COR-L47 (cell line): ENCODE measurements at places on chromosomes 13 and 19.
A peak's percentile ranks its signal among the peaks of the same experiment; 100 is the strongest.

DNA sequence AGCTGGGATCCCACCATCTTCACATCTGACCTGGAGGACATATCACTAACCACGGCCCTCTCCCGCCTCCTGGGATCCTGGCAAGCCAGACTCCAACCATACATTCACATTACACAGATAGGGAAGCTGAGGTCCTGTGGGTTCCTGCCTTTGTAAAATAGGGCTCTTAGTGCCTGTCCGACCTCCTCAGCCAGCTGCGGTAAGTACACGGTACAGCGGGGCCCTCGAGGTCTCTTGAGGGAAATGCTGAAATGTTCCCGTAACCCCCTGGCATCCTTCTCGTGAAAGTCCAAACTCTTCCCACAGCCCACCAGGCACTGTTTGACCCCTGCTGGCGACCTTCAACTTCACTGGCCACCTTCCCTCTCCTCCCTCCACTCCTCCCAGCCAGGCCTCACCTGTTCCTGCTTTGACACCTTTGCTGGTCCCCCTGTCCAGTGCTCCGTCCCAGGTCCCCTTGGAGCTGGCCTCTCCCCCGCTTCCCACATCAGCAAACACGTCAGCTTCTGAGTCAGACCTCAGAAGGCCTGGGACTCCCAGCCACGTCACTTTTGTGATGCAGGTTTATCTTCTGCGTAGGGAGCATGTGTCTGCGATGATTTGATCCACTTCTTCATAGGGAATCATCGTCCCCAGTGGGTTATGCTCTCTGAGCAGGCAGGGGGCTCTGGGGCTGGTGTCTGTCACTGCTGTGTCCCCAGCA lies 8.8 kb upstream of the GNG7 start:
- DNase-seq: no peak

- no peak for DNase-seq
These were observed 23.3 kb downstream of the COMMD6 start for GRCh38 chr13:75514080-75514995.

GRCh38 chr19:18699403-18700054 lies 16.0 kb downstream of the CRTC1 start:
- DNase-seq: no peak

DNA sequence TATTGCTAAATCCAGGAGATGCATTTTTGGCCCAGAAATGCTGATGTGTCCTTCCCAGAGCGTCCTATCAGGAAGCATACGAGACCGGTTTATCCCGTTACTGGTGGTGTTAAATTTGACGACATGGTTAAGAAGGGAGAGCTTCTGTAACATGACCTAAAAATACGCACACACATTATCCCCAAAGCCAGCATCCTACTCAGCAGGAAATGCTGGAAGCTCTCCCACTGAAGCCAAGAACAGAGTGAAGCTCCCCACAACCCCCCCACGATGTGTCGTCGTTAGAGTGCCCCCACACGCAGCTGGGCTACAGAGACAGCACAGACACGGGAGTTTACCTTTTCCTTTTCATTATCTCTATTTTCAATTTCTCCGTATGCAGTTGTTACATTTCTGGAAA lies 45.1 kb upstream of the MCF2L start:
- no peak for DNase-seq

DNA sequence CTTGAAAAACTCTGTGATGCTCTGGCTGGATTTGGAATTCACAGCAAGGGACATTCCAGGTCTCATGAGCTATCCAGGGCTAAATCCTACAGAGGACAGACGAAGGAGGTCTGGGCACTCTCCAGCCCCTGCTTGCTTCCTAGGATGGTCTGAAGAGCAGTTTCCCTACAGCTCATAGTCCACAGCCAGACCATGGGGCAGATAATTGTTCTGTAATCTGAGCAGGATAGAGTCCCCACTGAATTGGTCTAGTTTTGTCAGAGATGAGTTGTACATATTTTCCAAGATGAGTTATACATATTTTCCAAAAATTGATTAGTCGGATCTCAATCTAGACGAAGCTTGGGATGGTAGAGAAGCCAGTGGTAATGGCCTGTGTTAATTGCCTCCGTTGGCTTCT lies 75.6 kb downstream of the C13orf42 start:
- no peak for DNase-seq

- DNase-seq: no peak
These were observed 52.2 kb downstream of the POLR1D start for GRCh38 chr13:27673911-27674310.

DNA sequence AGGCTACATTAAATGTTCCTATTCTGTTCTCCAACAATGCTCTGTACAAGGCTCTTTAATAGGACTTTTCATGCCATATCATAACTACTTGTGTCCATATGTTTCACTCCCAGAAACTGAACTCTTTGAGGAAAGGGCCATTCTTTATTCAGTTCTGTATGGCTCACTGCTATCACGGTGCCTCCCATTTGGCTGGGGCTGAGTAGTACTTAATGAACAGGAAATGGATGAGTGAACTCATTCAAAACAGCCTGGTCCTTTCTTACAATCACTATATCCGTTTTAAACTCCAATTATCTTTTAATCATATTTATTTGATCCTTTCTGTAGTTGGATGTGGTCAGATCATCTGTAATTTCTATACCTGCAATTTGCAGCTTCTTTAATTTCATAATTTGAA lies 410.6 kb downstream of the TBC1D4 start:
- peak; percentile 33 for DNase-seq

DNA sequence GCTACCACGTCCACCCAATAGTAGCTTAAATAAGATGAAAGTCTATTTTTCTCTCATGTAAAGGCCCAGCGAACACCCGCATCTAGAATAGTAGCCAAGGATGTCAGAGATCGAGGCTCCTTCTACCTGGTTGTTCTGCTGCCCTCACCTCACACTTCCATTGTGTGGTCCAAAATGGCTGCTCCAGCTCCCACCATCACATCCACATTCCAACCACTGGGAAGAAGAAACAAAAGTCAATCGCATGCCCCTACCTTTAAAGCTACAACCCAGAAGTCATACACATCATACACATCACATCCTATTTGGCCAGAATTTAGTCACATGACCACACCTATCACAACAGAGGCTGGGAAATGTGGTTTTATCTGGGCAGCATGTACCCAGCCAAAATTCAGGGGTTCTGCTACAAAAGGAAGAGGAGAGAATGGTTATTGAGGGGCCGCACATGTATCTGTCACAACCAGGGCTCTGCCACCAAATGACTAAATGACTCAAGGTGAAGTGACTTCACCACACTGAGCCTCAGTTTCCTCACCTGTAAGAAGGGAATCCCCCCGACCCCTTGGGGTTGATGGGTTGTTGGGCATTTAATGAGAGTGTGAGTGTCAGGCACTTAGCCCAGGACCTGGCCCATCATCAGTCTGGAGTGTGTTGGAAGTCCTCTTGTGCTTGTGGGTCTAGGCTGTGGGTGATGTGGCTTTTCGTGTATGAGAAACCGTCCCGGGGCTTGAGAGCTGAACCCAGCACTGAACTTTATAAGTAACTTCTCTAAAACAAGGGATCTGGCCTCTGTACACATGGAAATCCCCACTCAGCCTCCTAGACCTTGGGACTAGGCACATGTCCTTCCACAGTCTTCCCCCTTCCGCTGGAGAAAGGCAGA lies 10.2 kb upstream of the CBLC start:
- DNase-seq: no peak

GRCh38 chr19:38514812-38515633 lies 81.5 kb downstream of the RYR1 start:
- DNase-seq: no peak

- no peak for DNase-seq
These were observed 137.5 kb downstream of the FREM2 start for GRCh38 chr13:38824342-38824741.

- peak; percentile 13 for DNase-seq
These were observed 659 bp downstream of the GNA11 start for GRCh38 chr19:3094601-3095440.

GRCh38 chr13:26017932-26018665 lies 33.7 kb downstream of the SHISA2 start:
- no peak for DNase-seq

DNA sequence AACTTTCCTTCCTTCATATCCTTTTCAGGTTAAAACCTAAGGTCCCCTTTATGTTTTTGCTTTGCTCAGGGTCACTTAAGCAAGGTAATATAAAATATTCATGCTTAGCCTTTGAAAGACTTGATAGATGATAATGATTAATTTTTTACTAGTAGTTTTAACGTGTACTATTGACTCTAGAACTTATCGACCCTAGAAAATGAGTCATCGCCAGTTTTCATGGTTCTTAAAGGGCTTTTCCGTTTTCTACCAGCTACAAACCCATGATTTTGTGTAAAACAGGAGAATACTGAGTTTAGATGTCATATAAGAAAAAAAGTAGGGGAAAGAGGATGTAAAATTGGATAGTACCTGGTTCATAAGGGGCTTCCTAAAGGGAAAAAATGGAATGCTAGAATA lies 75.7 kb downstream of the DHRS12 start:
- DNase-seq: no peak

- DNase-seq: no peak
These were observed 188.6 kb downstream of the NUFIP1 start for GRCh38 chr13:44800626-44801025.

DNA sequence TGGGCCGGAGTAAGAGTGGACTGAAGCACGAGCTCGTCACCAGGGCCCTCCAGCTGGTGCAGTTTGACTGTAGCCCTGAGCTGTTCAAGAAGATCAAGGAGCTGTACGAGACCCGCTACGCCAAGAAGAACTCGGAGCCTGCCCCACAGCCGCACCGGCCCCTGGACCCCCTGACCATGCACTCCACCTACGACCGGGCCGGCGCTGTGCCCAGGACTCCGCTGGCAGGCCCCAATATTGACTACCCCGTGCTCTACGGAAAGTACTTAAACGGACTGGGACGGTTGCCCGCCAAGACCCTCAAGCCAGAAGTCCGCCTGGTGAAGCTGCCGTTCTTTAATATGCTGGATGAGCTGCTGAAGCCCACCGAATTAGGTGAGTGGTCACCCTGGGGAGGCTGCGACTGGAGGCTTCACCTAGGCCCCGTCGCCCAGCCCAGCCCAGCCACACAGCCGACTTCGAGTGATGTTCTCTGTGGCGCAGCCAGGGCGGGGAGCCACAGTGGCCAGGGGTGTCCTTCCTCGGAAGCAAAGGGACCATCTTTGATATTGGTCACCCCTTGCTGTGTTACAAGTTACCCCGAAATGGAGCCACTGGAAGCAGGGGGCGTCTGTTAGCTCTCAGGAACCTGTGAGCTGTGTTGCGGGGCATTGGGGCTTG lies 5.6 kb downstream of the PIAS4 start:
- DNase-seq: no peak

GRCh38 chr19:15115762-15116615 lies 8.8 kb downstream of the SYDE1 start:
- DNase-seq: no peak

- no peak for DNase-seq
These were observed 361.6 kb downstream of the TDRD3 start for GRCh38 chr13:60758637-60759036.

- DNase-seq: no peak
These were observed 535.8 kb upstream of the KLHL1 start for GRCh38 chr13:70644052-70644451.

GRCh38 chr13:44231786-44232516 lies 141.7 kb upstream of the SERP2 start:
- no peak for DNase-seq

DNA sequence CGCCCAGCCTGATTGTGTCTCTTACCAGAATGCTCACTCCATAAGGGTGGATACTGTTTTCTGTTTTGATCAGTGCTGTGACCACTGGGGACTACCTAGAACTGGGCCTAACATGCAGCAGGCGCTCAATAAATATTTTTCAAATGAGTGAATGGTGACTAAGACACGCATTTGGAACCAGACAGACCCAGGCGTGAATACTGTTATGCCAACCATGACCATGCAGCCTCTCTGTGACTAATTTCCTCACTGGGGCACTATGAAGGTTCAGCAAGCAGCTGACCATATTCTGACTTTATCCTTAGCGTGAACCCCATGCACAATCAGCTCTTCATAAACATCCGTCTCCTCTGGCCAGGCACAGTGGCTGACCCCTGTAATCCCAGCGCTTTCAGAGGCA lies 13.0 kb upstream of the SPC24 start:
- no peak for DNase-seq

GRCh38 chr13:110575322-110576069 lies 14.0 kb upstream of the RAB20 start:
- no peak for DNase-seq

- DNase-seq: no peak
These were observed 17.0 kb upstream of the RUBCNL start for GRCh38 chr13:46403851-46404732.

GRCh38 chr19:17352608-17353280 lies 15.4 kb downstream of the GTPBP3 start:
- DNase-seq: no peak

- peak; percentile 32 for DNase-seq
These were observed 699 bp downstream of the PTOV1 start for GRCh38 chr19:49851456-49852259.

- DNase-seq: no peak
These were observed 18.5 kb downstream of the KLF2 start for GRCh38 chr19:16343156-16343555.

DNA sequence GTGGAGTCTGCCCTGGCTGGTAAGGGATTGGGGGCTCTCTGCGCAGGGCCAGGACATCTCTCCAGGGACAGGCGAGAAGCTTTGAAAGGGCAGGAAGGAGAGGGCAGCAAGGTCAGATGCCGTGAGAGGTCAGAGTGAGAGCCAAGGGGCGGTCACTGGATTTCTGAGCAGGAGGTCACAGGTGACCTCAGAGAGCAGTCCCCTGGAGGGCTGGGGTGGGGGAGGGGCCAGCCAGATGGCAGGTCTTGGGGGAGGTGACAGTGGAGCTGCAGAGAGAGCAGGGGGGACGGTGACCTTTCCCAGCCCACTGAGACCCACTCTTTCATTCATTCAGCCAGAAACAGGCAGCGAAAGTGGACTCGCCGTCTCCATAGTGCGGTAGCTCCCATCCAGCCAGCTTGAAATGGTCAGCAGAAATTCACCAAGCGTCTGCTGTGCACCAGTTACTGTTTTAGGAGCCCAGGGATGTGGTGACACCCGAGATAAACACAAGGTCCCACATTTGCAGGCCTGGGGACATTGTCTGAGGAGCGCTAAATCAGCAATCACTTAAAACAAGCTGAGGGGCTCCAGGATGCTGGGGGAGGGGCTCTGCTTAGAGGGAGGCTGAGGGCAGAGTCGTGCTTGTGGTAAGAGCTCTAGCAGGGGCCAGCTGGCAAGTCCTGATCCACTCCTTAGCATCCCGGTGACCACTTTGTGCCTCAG lies 10.2 kb downstream of the CARM1 start:
- DNase-seq: no peak

DNA sequence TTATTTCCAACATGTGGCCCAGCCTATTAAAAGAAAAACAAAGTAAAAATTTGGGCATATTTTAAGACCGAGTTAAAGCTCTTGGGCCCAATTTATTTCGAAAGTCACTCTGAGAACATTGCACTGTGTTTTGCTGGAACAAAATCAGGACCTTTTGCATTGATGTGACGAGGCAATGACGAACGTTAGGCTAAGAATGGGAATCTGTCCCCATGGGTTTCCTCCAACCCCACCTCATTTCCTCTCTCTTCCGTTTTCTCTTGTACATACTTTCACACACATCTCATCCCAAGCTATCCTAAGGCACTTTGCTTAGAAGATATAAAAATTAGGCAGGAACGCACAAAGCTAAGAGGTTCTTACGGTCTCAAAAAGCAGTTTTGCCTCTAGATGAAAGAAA lies 22.1 kb downstream of the EDNRB start:
- DNase-seq: no peak
